ENCODE measurements at places on chromosomes 5 and 9. TPM values are rescaled to one million over a fixed set of nuclear protein-coding genes. Genes with fewer than 3 reads are reported as not detected.

GRCh38 chr5:154654486-154655371, 100.4 kb upstream of the LARP1 start:
- no peak for DNase-seq

GRCh38 chr5:98321361-98321760, 452.1 kb upstream of the RGMB start:
- DNase-seq, result no peak

DNA sequence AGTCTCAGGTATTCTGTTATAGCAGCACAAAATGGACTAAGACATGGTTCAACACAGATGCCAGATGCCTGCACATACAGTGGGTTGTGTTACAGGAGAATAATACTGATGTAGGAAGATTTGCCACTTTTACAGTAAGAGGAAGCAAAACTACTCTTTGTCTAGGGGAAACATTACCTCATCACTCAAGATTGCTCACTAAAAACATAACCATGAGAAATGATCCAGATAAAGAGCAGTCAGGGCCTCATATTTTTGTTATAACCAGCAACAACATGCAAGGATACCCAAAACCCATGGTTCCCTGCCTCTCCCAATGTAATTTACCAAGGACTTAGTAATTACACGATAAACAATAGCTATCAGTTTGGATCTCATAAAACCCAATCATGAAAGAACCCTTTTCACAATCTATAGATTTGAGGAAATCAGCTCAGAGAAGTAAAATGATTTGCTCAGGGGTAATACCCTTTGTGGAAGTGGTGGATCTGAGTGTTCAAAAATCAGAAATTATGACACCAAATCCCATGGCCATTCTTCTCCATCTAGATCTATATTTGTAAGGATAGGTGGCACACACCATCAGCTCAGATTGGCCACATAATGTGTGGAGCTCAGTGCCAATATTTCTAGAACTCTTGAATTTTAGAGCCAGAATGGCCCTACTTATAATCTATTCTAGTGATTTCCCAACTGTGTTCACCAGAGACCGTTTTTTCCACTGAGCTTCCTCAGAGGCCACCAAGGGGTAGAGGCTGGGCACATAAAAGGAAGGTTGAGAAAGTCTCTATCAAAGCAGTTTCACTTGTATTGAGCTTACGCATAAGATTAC, 27.8 kb downstream of the DPYSL3 start:
- no peak for DNase-seq

DNA sequence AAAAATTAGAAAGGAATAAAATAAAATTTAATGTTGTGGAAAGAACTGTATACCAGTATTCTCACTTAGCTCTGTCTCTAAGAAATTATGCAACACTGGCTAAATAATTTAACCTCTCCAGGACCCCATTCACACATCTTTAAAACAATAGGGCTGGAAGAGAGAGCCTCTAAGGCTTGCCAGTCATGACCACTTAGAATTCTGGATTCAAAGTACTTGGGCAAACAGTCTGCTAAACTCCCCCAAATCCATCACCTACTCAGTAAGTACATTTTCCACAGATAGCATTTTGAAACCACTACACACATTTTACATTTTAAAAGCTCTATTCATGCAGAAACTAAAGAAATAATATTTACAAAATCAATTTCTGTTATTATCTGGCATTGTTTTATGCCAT, 291.7 kb downstream of the TMEM167A start:
- no peak for DNase-seq

GRCh38 chr9:131799177-131799823, 59.4 kb upstream of the RAPGEF1 start:
- peak; percentile 41 for DNase-seq

DNA sequence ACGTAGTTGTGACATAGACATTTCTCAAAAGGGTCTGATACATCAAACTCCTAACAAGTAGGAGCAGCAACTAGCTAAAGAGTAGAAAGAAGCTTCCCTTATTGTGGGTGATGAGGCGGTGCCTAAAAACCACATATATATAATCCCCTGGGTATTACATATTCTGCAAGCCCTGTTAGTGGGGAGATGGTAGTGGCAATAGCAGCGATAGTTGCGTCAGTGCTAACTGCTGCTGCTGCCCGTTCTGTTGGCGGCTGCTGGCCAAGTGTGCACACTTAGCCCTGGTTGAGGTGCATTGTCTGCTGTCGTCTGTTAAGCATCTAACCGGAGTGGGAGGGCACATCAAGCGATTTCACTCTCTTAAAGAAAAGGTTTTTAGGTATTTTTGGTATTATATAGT, 35.8 kb downstream of the VLDLR start:
- no peak for DNase-seq

GRCh38 chr9:129775448-129775798, 22.6 kb upstream of the PTGES start:
- no peak for DNase-seq

GRCh38 chr9:95508968-95509850, 7.6 kb downstream of the PTCH1 start:
- peak; percentile 92 for DNase-seq

GRCh38 chr9:131310833-131311554, 21.5 kb downstream of the PLPP7 start:
- no peak for DNase-seq

- no peak for DNase-seq
These were observed 104.5 kb downstream of the NDFIP1 start for GRCh38 chr5:142213077-142213476.

- DNase-seq, result no peak
These were observed 68.7 kb downstream of the NTNG2 start for GRCh38 chr9:132230605-132231004.

GRCh38 chr5:107661038-107661649, 9.6 kb downstream of the EFNA5 start:
- no peak for DNase-seq

DNA sequence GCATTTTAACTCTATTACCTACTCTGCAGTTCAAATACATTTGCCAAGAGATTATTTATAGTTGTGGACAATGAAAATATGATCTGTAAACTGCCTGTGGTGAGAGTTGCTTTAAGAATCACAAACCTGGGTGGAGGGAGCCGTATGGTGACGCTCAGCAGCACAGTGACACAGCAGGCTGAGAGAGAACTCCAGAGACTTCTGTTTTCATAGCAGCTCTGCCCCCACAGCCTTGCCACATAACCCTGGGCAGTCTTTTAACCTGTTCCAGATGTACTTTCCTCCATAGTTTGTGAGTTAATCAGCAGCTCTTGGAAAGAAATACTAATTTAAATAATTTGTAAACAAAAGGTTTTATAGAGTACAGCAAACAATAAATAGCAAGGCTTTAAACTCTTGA, 450.5 kb downstream of the ELAVL2 start:
- DNase-seq, result no peak

DNA sequence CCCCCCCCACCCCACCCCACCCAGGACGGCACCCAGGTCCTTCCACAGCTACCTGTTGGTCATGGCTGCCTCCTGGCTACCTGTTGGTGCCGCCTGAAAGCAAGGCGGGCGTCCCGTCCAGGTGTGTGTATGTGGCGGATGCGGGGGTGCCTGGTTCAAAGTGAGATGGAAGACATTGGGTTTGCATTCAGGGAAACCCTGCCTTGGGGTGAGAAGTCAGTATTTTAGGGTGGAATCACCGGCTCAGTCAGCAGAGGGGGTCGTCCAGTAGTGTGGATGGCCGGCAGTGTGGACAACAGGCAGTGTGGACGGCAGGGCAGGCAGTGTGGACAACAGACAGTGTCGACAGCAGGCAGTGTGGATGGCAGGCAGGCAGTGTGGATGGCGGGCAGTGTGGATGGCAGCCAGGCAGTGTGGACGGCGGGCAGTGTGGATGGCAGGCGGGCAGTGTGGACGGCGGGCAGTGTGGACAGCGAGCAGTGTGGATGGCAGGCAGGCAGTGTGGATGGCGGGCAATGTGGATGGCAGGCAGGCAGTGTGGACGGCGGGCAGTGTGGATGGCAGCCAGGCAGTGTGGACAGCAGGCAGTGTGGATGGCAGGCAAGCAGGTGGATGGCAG, 28.0 kb downstream of the NKD2 start:
- no peak for DNase-seq

GRCh38 chr9:1285526-1285925, 235.4 kb downstream of the DMRT2 start:
- no peak for DNase-seq

DNA sequence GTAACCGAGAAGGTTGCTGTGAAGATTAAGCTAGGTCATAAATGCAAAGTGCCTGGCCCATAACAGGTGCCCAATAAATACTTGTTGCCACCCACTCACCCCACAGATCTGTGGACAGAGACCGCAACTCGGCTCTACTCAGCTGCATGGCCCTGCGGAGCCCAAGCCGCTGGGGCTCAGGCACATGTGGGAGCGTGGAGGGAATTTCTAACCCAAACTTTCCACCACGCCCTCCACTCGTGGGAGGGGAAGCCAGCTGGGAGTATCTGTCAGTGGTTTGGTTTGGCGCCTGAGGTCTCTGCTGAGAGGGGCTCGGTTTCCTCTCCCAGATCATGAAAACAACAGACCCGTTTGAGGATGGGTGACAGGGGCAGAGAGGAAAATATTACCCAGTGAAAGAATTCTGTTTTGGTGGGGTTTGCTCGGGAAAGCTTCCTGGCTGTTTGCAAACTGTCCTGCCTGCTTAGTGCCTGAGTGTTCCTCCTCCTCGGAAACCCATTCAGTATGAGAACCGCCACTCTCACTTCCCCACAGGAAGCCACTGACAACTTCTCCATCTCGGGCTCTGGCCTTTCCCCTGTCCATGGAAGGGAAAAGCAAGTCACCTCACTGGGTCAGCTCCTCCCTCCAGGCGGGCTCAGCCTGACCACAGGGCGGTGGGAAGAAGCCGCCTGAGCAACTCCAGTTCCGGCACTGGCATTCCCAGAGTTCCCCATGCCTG, 60.1 kb downstream of the RGS3 start:
- peak; percentile 53 for DNase-seq

DNA sequence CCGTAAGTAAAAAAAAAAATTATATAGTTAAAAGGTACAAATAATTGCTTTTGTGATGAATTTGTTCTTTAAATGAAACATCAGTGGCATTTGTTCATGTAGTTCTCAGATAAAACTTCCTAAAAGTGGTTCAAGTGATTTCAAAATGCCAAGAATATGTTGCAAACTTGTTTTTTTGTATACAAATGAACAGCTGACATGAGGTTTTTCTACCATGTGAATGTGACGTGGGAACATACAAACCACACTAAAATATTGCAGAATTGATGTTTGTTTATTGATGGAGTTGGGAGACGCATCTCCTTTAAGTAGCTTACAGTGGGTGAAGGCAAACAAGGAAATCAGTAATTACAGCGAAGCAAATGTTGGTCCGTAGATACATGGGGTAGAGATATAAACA, 16.9 kb downstream of the BASP1 start:
- DNase-seq, result no peak

- peak; percentile 37 for DNase-seq
These were observed 15.5 kb downstream of the ATOX1 start for GRCh38 chr5:151742870-151743294.

DNA sequence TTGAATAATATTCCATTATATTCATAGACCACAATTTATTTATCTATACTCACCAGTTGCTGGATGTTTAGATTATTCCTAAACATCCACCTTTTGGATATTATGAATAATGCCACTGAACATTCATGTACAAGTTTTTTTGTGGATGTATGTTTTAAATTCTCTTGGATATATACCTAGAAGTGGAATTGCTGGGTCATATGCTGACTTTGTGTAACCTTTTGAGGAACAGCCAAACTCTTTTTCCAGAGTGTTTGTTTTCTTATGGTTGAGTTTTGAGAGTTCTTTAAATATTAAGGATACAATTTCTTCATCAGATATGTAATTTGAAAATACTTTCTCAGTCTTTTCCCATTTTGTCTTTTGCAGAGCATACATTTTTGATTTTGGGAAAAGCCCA, 2.7 kb downstream of the VPS13A start:
- no peak for DNase-seq

DNA sequence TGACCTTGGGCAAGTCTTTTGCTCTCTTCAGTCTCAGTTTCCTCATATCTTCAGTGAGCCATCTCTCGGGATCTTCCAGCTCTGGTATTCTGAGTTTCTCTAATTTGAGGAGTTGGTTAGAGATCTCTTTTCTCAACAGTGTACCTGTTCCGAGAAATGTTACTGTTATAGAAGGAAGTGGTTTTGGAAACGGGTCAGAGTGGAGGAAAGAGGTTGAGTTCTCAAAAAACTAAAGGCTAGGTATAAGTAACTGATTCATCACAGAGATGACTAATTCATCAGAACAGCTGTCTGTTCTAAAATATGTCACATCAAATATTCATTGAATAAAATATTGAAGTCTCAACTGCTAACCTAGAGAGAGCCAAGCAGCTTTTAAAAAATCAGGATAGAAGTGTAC, 106.6 kb downstream of the PALM2AKAP2 start:
- no peak for DNase-seq

DNA sequence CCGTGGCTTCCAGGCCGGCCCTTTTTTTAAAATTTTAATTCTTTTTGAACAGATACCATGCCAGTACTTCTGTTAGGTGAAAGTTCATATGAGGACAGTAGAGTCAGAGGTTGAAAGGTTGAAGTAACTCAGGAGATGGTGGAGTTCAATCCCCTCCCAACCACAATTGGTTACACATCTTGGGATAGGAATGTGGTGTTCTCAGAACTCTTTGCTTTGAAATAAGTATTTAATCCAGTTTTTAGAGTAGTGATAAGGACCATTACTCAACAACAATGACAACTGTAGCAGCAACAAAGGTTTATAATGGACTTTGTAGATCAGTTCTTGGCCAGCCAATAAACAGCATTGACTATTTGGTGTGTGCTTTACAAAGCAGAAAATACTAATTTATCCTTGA, 116.0 kb downstream of the ARHGAP26 start:
- DNase-seq, result no peak

GRCh38 chr9:21081999-21082398, 4.3 kb upstream of the IFNB1 start:
- no peak for DNase-seq

- no peak for DNase-seq
These were observed 30.0 kb downstream of the FGF18 start for GRCh38 chr5:171449426-171449825.

The SLC4A9 gene
- total RNA-seq, result not detected

The MEIKIN gene
- not detected for total RNA-seq

The DNAJC18 gene
- total RNA-seq, result 8.6 TPM

The GLT6D1 gene
- total RNA-seq, result not detected

The NTRK2 gene
- 1.7 TPM for total RNA-seq

The PCDHB13 gene
- 5.0 TPM for total RNA-seq

The TTC16 gene
- total RNA-seq, result 0.14 TPM

The TXN gene
- 75.2 TPM for total RNA-seq

The CCDC192 gene
- not detected for total RNA-seq

The DEPDC1B gene
- 0.87 TPM for total RNA-seq

The NMUR2 gene
- not detected for total RNA-seq

Data from adrenal gland (tissue), 19 donors.